ENCODE measurements at places on chromosomes 1 and 21.

DNA sequence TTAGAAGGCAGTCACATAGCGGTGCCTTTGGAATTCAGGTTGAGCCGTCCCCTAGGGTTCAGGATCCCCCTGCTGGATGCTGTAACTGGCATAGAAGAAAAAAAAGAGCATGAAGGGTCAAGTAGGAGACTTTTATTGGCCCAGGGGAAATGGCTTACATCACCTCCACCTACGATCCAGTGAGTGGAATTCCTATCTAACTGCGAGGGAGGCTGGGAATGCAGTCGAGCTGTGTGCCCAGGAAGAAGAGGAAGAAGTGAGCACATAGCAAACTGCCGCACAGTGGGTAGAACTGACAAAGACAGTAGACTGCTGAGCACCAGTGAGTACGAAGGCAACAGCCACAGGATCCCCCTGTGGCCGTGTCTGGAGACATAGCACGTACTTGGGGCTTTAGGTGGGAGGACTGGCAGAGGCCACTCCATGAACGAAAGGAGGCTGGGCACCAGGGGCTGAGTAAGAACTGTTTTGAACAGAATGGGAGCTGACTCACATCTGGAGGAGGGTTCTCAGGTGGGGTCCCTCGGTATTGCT, 79.2 kb downstream of the RNF220 start:
- DNase-seq: no peak

DNA sequence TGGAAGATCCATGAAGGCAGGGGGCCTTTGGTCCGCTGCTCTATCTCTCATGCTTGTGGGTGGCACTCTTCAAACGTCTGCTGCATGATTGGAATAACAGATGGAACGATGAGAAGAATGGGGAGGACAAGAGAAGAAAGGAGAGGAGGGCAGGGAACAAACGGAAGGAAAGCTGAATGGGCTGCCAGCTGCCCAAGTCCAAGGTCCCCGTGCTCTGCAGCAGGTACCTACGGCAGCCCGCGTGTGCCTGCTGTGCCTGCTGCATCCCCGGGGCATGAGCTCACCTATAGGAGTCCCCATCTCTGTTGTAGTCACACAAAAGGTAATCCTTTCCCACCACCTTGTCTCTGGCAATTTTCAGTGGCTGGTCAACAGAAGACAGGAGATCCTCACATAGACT, 73.1 kb downstream of the SLC66A1 start:
- DNase-seq: no peak

- DNase-seq: peak; percentile 61
These were observed at the start of gene C2CD4D for GRCh38 chr1:151839457-151840403. C2CD4D (minus strand) TSS chr1:151839820; CDS start chr1:151838989, 831 bp downstream.

DNA sequence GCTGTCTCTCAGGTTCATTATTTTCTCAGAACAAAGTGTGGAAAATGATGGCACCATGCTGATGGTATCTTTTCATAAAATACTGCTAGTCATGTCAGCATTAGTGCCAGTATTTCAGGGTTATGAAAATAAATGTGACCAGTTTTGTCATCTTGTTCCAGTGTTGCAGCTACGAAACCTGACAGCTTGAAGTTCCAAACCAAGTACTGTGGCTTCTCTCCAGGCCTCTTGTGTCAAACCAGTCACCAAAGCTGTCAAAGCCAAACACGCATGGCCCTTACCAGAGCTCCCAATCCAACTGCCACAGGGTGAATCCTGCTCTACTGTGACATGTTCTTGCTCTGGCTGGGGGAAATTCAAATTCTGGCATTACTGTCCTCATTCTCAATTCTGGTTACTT, 20.7 kb upstream of the EXO1 start:
- DNase-seq: no peak

DNA sequence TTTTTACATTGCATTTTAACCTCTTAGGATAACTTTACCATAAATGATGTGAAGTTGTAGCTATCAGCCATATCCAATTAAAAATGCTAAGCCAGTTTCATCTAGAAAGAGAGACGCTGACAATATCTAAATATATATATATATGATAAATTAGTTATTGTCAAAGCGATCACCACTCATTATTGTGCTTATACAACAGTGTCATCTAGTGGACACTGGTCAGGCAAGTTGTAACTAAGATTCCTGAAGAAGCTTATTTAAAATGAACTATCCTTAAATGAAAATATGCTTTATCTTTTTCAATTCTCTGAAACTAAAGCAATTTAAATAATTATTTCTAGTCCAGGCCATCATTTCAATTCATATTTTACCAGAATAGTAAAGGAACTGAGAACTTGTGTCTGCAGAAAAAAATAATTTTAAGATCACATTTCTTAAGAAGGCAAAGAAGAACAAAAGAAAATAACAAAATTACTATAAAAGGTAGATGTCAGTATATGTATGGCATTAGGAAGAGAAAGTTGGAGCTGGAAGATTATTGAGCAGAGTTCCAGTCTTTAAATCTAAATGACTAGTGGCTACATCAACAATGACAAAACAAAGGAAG, 193.3 kb upstream of the SNX7 start:
- peak; percentile 51 for DNase-seq

GRCh38 chr1:180094705-180095295, 59.9 kb upstream of the QSOX1 start:
- no peak for DNase-seq

DNA sequence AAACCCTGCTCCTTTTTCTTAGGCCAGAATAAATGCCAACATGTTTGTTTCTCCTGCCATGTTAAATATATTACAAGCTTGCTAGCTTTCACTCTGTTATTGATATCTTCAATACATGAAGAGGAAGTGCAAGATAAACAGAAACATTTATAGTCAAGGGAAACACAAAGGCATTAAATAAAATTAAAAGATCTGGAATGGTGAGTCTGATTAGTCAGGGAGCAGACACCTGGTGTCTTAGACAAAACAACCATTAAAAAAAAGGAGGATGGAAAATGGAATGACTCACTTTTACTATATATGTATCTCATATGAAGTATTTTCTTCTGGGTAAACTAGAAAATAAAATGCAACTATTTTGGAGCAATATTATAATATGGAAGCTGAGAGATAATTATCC, 123.3 kb downstream of the SMYD3 start:
- no peak for DNase-seq

- DNase-seq: no peak
These were observed 11.6 kb downstream of the SARS1 start for GRCh38 chr1:109225308-109225707.

GRCh38 chr1:90405726-90406125, 311.4 kb downstream of the BARHL2 start:
- DNase-seq: no peak

DNA sequence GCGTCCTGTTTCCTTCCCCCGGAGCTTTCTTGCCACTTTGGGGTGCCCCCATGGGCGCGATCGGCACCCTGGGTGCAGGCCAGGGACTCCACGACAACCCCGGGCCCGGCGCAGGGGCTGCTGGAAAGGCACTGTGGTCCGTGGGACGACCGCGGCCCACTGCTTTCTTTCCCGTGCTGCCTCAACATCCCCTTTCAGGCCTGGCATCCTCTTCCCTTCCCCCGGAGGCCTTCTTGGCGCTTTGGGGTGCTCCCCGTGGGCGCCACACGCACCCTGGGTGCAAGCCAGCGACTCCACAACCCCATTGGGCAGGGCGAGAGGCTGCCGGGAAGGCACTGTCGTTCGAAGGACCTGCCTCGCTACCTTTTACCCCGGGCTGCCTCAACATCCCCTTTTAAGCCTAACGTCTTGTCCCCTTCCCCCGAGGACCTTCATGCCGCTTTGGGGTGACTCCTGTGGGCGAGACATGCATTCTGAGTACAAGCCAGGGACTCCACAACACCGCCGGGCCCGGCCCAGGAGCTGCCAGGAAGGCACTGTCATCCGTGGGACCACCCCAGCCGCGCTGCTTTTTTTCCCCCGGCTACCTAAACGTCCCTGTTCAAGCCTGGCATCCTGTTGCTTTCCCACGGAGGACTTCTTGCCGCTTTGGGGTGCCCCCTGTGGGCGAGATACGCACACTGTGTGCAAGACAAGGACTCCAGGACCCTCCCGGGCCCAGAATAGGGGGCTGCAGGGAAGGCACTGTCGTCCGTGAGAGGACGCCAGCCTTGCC, 137.8 kb downstream of the LIPI start:
- DNase-seq: no peak

GRCh38 chr1:106680776-106681344, 375.6 kb upstream of the PRMT6 start:
- DNase-seq: no peak
